ENCODE measurements at places on chromosomes 1 and 21.

DNA sequence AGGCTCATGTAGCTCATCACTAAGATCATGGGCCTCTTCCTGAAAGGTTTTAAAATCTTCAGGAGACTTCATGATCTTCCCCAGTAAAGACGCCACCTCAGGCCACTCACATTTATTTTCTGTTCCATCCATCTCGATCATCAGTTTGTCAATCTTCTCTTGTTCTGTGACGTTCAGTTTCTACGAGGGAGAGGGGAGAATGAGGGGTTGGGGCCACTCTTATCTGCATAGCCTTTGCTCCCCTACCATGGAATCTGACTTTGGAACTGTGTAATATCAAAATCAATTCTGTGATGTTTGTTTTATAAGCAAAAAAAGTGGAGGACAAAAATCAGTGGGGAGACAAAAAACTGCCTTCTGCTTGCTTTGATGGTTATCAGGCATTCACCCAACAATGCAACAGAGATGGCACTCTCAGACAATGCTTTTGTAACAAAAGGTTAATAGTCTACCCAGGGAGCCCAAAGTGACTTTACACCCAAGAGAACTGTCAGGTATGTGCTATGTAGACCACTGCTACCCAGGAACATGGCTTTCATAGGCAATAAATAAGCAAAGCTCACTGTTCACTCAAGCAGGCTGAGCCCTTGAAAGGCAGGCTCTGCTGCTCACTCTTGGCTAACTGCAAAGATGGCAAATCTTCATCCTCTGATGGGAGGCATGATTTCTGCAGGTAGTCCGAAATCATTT is 10.5 kb downstream of the ENO1 start:
- peaks cover 62% of the 10 kb centered on the region for H3K36me3 ChIP-seq
- H3K4me1 ChIP-seq: peaks cover 53% of the 10 kb centered on the region
- H3K4me3 ChIP-seq: no peak overlapping the region
- peak overlapping the region; percentile 79 for H3K27ac ChIP-seq

- H3K4me1 ChIP-seq: peaks cover 6% of the 10 kb centered on the region
- H3K4me3 ChIP-seq: no peak overlapping the region
- DNase-seq: no peak
- no peak overlapping the region for H3K27ac ChIP-seq
Measured at GRCh38 chr1:11316701-11317100, 43.7 kb downstream of the UBIAD1 start.

- H3K4me1 ChIP-seq: no peaks in the 10 kb centered on the region
- no peak overlapping the region for H3K27ac ChIP-seq
- peaks cover 21% of the 10 kb centered on the region for H3K27me3 ChIP-seq
- DNase-seq: no peak
- no peaks in the 10 kb centered on the region for H3K36me3 ChIP-seq
Measured at GRCh38 chr1:83900524-83900923, 98.4 kb downstream of the TTLL7 start.

DNA sequence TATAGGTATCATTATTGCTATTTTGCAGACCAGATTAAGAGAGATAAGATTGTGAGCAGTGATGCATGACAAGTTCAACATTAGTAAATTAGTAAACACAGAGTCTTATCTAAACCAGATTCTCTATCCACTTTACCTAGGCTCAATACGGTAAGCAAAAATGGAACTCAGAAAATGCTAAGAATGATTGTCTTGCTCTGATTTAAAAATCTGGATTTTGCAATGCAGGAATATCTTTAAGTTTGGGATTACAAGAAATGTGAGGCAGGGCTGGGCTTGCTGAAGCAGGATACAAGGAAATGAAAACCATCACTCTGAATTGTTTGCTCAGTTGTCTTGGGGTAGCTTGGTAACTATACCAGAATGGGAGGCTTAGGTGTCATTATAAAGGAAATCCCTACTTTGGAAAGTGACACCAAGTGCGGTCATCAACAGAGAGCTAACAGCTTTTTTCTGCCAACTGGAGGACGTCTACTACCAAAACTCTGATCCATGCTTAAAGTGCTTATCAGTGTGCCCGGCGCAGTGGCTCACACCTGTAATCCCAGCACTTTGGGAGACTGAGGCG is 332.7 kb upstream of the RUNX1 start:
- H3K27me3 ChIP-seq: peaks cover 4% of the 10 kb centered on the region
- no peak for DNase-seq
- no peaks in the 10 kb centered on the region for H3K36me3 ChIP-seq
- H3K4me3 ChIP-seq: no peak overlapping the region
- H3K27ac ChIP-seq: no peak overlapping the region

GRCh38 chr1:32861904-32862695 is 8.6 kb downstream of the FNDC5 start:
- H3K4me1 ChIP-seq: no peaks in the 10 kb centered on the region
- no peak overlapping the region for H3K4me3 ChIP-seq
- no peaks in the 10 kb centered on the region for H3K27me3 ChIP-seq
- DNase-seq: no peak
- H3K36me3 ChIP-seq: peaks cover 22% of the 10 kb centered on the region

- H3K4me3 ChIP-seq: no peak overlapping the region
- no peak overlapping the region for H3K27ac ChIP-seq
- H3K36me3 ChIP-seq: no peaks in the 10 kb centered on the region
- no peaks in the 10 kb centered on the region for H3K4me1 ChIP-seq
Measured at GRCh38 chr1:214934045-214934444, 148.5 kb upstream of the KCNK2 start.

DNA sequence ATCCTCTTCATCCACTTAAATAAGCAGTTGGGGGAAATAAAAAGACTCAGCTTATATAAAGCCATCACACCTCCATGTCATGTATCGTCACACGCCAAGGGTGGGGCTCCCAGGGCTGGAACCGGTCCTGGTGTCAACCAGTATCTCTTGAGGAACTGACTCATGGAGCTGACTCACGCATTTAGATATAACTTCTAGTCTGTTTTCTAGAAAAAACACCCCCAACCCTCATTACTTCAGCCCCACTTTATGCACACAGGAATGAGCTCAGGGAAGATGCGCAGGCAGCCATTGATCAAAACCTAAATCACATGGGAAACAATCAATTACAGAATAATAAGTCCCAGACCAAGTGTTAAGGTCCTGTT is 6.9 kb upstream of the IL22RA1 start:
- H3K4me1 ChIP-seq: peaks cover 16% of the 10 kb centered on the region
- DNase-seq: no peak
- H3K27me3 ChIP-seq: peaks cover 39% of the 10 kb centered on the region
- H3K4me3 ChIP-seq: no peak overlapping the region
- no peak overlapping the region for H3K27ac ChIP-seq
- H3K36me3 ChIP-seq: no peaks in the 10 kb centered on the region

DNA sequence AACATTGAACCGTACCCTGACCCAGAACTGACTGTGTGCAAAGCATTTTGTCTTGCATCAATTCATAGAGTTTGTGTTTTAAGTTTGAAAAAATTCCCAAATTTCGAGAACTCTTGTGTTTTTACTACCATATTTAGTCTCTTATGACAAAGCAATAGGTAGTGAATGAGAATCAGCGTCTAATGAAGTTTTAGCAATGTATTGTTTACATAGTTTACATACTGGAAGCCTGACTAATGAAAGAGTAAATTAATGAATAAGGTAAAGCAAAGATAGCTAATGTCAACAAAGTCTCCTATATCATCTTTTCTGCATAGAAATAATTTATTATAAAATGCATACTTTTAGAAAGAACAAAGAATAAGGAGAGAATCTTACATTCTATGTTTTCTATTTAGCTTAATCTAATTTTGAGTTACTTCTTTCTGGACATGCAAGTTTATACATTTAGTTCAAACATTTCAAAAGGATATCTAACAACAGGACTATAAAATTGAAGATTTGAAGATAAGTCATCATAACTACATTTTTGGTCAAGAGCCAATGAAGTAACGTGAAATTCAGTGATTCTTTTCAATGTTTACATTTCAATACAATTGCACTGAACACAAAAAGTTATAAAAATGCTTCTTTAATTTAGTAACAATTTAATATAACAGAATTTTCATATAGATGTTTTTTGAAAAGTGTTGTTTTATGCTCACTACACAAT is 1943.7 kb downstream of the NCAM2 start:
- no peak for DNase-seq
- H3K36me3 ChIP-seq: no peaks in the 10 kb centered on the region
- no peaks in the 10 kb centered on the region for H3K27me3 ChIP-seq
- H3K4me1 ChIP-seq: no peaks in the 10 kb centered on the region
- no peak overlapping the region for H3K4me3 ChIP-seq

DNA sequence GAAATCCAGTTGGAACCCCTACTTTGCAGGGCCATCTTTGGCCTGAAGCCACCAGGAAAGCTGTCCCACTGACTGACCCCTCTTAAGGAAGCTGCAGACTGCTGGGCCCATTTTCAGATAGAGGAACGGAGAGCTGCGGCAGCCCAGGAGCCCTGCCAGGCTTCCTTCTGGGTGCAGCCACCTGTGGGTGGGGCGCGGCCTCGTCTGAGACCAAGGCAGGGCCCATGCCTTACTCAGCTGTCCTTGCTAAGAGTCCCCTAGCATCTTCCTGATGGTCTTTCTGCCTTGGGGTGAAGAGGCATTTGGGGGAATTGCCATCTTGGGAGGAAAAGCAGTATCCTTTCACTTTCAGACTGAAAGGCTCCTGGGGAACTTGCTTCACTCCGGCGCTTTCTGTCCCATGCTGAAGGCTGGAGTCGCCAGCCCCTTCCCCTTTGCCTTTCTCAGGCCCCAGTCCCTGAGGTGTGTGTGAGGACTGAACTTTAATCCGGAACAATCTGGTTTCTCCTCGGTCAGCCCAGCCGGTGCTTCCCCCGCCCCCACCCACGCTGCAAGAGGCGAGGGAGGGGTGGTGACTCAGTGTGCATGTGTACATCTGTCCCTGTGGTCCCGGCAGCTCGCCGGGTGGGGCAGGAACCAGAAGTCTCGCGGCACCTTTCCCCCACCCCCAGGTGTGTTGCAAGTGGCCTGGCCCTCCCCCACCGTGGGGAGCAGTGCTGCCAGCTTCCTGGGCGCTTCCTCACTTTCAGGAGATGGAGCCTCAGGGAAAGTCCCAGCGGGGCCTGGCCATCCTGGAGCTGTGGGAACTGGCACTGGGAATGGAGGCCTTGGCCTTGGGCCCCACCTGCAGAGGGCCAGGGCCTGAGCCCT is 5.1 kb downstream of the ZC3H12A start:
- peak overlapping the region; percentile 99 for H3K4me3 ChIP-seq
- H3K27me3 ChIP-seq: no peaks in the 10 kb centered on the region
- H3K36me3 ChIP-seq: peaks cover 45% of the 10 kb centered on the region
- peaks cover 27% of the 10 kb centered on the region for H3K4me1 ChIP-seq

GRCh38 chr1:93344886-93345632 is 648 bp upstream of the DR1 start:
- no peak for DNase-seq
- no peaks in the 10 kb centered on the region for H3K27me3 ChIP-seq
- peak overlapping the region; percentile 96 for H3K4me3 ChIP-seq
- peak overlapping the region; percentile 96 for H3K27ac ChIP-seq
- H3K4me1 ChIP-seq: peaks cover 17% of the 10 kb centered on the region

GRCh38 chr1:153485863-153486262 is 25.4 kb upstream of the S100A7 start:
- no peaks in the 10 kb centered on the region for H3K36me3 ChIP-seq
- peaks cover 36% of the 10 kb centered on the region for H3K27me3 ChIP-seq
- no peaks in the 10 kb centered on the region for H3K4me1 ChIP-seq
- DNase-seq: no peak

- H3K4me3 ChIP-seq: no peak overlapping the region
- no peaks in the 10 kb centered on the region for H3K27me3 ChIP-seq
- H3K36me3 ChIP-seq: peaks cover 22% of the 10 kb centered on the region
- no peaks in the 10 kb centered on the region for H3K4me1 ChIP-seq
Measured at GRCh38 chr1:51833700-51834099, 44.8 kb downstream of the NRDC start.

DNA sequence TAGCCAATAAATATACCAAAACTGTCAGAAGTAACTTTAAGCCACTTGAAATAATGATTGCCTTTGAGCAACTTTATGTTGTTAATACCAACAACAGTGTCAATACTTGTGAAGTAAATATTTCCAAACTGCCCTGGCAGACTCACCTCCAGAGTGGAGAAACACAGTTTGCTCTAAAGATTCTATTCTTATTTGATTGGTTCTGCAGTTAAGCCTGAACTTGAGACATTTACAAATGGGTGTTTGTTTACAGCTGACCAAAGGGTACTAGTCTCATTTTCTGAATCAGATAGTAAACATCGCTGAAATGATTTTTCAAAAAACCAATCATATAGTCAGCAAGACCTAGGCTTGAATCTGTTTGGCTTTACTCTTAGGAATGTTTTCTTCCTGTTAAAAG is 1.3 kb upstream of the MYOC start:
- no peak for DNase-seq
- H3K36me3 ChIP-seq: no peaks in the 10 kb centered on the region
- H3K27me3 ChIP-seq: peaks cover 24% of the 10 kb centered on the region
- H3K4me3 ChIP-seq: no peak overlapping the region
- H3K27ac ChIP-seq: no peak overlapping the region
- peaks cover 7% of the 10 kb centered on the region for H3K4me1 ChIP-seq

- H3K36me3 ChIP-seq: peaks cover 2% of the 10 kb centered on the region
- peak overlapping the region; percentile 15 for H3K27ac ChIP-seq
- DNase-seq: no peak
- H3K4me1 ChIP-seq: no peaks in the 10 kb centered on the region
- H3K27me3 ChIP-seq: no peaks in the 10 kb centered on the region
- H3K4me3 ChIP-seq: no peak overlapping the region
Measured at GRCh38 chr1:97529600-97529999, 391.2 kb downstream of the DPYD start.

- H3K4me1 ChIP-seq: no peaks in the 10 kb centered on the region
Measured at GRCh38 chr1:222852326-222852725, 37.5 kb downstream of the DISP1 start.

GRCh38 chr1:109689844-109690405 is 2.3 kb downstream of the GSTM1 start:
- H3K27me3 ChIP-seq: no peaks in the 10 kb centered on the region
- no peak overlapping the region for H3K27ac ChIP-seq
- no peaks in the 10 kb centered on the region for H3K36me3 ChIP-seq
- H3K4me1 ChIP-seq: no peaks in the 10 kb centered on the region

DNA sequence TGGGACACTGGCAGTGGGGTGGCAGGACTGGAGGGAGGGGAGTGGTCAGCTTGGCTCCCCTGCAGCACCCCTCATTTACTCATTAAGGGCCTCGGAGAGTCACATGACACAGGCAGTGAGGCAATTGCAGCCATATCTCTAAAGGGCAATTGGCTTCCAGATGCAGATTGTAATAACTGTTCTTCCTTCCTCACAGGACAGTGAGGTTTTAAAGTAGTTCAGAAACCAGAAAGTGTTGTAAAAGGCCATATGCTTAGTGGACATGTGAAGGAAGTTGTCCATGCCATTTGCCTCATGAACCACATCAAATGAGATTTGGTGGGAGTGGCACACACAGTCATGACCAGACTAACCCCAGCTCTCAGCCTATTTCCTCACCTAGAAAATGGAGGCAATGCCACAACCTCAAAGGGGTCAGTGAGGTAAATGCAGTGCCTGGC is 11.1 kb downstream of the MTX1 start:
- DNase-seq: no peak
- peak overlapping the region; percentile 68 for H3K4me3 ChIP-seq
- peaks cover 24% of the 10 kb centered on the region for H3K4me1 ChIP-seq
- peak overlapping the region; percentile 91 for H3K27ac ChIP-seq
- H3K27me3 ChIP-seq: no peaks in the 10 kb centered on the region

Measured in activated naive CD8-positive, alpha-beta T cell treated with anti-CD3 and anti-CD28 coated beads, Interleukin-2, amount 10 ng/mL, durations not matched to agents 7 days and 5 days (primary cell).